ENCODE measurements at places on chromosomes 16 and 17.

GRCh38 chr16:80463326-80463725 is 77.5 kb upstream of the DYNLRB2 start:
- DNase-seq = no peak

- no peak for DNase-seq
Observed at GRCh38 chr17:14755002-14755401, 454.1 kb downstream of the HS3ST3B1 start.

- no peak for DNase-seq
Observed at GRCh38 chr17:42271779-42272035, 4.5 kb downstream of the STAT5B start.

GRCh38 chr16:47523342-47524006 is 62.3 kb downstream of the PHKB start:
- no peak for DNase-seq

GRCh38 chr16:68202091-68202519 is 33.8 kb downstream of the ESRP2 start:
- no peak for DNase-seq
